ENCODE measurements at places on chromosomes 1 and 21.
A peak's percentile ranks its signal among the peaks of the same experiment; 100 is the strongest.

DNA sequence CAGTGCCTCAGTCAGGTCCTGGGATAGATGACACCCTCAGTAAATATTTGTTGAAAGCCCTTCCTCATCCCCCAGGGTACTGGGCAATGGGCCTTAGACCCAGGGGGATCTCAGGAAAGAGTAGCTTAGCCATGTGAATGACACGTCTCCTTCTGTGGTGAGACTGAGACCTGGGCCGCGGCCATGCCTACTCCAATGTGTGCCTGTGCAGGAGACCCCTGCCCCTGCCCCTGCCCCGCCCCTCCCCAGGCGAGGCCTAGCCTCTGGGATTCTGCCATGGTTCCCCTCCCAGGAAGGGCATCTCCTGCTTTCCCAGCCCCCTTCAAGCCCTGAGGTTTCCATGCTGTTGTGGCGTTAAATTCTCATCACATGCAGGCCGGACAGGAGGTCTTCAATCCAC, 7.1 kb downstream of the MYOM3 start:
- no peak for DNase-seq

DNA sequence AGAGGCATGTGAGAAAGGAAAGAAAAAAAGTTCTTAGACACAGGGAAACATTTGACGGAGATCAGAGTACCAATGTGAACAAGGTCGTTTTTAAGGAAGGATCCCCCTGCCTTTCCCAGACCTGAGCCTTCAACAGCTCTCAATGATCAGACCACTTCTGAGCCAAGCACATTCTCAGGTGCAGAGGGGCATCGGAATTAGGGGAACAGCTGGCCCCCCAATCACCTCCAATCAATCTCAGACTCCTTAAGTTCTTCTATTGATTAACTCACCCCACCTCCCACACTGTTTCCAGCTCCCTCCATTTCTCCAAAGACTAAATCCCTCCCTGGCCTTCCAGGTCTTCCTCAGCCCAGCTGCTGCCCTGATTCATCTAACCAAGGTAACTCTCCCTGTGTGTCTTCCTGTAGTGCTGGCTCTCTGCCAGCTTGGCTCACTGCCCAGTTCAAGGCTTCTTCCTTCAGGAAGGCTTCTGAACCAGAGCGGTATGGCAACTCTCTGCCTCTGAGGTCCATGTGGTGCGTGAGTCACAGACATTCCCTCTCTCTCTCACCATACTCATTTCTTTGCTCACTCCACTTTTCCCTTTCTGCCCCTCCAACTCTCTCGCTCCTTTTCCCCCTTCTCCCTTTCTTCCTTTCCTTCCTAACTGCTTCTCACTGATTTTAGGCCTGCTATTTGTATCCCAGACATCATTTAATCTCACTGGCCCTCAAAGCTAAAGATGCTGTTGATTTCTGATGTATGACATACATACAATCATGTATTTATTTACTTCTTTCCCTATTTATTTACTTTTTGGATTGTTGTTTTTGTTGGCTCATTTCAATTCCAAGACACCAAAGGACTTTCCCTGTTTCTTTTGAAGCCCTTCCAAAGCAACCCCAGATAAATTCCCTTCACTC, 18.1 kb downstream of the CFAP45 start:
- DNase-seq, result peak; percentile 99

DNA sequence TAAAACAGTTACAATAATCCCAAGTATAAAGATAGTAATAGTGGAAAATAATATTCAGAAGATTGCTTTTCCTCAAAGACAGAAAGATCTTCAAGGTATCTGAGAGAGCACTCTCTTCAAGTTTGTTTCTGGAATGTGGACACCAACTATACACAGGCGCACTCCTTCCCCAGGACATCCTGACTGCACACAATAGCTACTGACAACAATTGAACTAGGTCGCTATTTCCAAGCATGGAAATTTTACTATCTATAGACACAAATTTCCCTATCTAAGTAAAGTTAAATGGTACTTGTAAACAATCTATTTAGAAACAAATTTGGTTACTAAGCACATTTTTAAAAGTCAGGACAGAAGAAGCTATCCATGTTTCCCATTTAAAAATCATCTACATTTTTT, 19.1 kb downstream of the ARHGAP29 start:
- DNase-seq, result no peak

DNA sequence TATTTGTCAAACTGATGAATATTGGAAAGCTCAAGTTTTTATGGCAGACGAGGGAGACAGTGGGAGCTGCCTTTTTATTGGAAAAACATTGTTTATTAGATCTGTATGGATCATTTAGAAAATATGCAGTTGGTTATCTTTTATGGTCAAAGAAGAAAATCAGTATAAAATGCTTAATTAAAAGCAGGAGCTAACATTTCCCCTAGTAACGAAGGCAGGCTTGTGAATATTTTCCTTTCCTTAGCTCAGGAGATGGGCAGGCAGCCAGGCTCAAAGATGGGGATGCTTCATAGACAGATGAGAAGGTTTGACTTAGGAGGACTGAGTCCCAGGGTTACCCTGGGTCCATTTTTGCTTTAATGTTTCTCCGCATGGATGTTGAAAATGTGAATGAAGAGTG, 26.0 kb downstream of the ROR1 start:
- no peak for DNase-seq

DNA sequence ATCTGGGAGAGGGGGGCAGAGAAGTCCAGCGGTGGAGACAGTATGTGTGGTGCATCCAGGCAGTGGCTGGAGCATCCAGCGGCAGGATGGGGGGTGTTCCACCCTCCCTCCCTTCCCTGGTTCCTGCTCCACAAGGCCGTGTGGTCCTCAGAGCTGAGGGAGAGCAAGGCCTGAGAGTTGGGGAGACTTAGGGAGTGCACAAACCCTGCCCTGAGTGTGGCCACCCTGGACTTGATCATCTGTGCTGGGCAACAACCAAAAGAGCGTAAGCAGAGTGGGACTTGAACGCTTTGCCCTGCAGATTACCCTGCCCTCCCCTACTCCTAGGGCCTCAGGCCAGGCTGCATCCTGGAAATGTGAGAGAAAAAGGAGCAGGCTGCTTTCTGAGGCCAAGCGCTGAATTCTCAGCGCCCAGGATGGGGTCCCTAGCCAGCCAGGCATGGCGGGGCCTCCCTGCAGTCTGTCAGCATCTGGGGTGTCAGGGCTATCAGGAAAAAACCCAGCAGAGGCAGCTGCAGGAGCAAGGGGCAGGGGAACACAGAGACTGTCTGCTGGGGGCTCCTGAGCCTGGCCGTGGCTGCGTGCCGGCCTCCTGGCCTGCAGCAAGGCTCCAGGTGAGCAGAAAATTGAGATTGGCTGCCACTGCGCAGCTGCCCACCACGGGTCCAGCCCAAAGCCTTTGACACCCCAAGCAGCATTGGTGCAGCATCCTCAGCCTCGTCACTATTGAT, 266.2 kb downstream of the NPHP4 start:
- no peak for DNase-seq

DNA sequence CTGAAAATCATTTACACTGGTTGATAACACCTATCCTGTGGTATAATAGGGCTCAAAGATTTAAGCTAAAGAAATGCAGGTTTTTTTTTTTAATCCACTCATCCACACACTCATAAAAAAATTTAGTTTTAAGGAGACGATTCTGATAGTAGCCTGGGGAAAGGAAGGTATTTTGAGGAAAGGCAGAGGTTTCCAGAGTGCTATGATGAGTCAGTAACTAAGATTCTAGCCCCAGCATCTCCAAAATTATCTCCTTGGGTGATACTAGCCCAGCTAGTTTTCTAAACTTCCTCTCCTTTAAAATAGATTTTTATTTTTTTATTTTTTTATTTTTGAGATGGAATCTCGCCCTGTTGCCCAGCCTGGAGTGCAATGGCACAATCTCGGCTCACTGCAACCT, 20.7 kb downstream of the ASAP3 start:
- DNase-seq, result no peak

- no peak for DNase-seq
Measured at GRCh38 chr1:45200906-45201500, 5.4 kb downstream of the ZSWIM5 start.

DNA sequence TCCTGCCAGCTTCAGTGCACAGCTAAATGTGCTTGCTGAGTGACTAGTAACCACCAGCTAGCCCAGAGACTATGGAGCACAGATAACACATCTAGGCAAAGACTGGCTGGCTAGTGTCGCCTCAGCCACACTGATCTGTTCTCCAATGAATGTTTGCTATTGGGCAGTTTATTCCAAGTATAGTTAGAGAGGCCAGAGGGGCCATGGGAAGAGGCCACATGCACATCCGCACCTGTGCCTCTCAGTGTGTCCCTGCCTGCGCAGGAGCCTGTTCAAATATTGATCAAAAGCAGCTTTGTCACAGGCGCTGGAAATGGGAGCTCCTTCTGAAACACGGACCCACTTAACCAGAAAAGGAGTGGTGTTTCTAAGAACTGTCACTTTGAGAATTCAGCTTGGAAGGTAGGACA, 51.3 kb upstream of the ATP1A1 start:
- no peak for DNase-seq

DNA sequence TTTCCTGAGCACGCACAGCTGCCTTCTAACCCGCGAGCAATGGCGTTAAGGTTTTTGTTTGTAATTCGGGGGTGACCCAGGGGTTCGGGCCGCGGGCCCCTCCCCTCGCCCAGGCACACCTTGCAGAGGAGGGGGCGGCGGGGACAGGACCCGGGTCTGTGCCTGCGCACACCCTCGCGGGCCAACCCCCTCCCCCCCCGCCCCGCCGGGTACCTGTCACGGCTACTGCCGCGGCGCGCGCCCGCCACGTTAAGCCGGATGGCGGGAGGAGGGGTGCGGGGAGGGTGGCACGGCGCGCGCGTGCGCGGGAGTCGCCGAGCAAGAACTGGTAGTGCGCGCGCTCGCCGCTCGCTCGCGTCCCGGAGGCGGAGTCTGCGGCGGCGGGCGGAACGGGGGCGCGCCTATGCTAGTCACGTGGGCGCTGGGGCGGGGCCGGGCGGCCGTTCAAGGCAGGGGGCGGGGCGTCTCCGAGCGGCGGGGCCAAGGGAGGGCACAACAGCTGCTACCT, at the start of gene TPTE:
TPTE (plus strand) TSS at position 493 of the 508 bp plus-strand sequence. CDS start 17,141 bp downstream, outside the sequence.
- no peak for DNase-seq

DNA sequence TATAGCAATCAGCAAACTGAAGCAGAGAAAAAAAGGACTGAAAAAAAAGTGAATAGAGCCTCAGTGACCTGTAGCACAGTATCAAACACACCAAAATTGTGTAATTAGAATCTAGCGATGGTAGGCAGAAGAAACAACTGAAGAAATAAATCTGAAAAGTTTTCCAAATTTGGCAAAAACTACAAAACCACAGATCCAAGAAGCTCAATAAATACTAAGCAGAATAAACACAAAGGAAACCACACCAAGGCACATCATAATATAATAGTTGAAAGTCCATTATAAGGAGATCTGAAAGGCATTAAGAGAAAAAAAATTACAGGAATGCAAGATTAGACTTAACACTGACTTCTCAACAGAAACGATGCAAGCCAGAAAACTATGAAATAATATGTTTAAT, 7.1 kb upstream of the IL12RB2 start:
- no peak for DNase-seq

- DNase-seq, result no peak
Measured at GRCh38 chr1:214418391-214418790, 133.0 kb downstream of the PTPN14 start.

DNA sequence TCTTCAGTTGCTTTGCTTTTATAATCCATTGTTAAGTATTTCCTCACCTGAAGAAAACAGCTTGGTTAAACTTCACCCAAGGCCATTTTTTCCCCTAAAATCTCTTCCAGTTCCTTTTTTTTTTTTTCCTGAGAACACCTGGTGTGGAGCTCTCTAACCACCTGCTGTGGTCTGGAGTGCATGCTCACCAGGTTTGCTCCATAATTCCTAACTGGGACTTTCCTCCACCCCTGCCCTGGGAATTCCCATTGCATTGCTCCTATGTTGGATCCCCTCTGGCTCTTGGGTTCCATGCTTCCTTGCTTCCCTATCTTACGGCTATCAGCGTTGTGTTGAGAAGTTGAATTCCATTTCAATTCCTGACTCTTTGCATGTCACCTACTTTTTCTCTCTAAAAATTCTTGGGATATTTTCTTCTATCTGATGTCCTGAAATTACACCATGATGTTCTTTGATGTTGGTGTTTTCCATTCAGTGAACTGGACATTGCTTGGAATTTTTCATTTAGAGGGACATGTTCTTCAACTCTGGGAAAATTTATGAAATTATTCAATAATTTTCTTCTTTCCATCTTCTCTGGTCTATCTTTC, 19.6 kb upstream of the DYRK1A start:
- no peak for DNase-seq

- DNase-seq, result no peak
Measured at GRCh38 chr1:18279351-18280074, 171.9 kb downstream of the IGSF21 start.

DNA sequence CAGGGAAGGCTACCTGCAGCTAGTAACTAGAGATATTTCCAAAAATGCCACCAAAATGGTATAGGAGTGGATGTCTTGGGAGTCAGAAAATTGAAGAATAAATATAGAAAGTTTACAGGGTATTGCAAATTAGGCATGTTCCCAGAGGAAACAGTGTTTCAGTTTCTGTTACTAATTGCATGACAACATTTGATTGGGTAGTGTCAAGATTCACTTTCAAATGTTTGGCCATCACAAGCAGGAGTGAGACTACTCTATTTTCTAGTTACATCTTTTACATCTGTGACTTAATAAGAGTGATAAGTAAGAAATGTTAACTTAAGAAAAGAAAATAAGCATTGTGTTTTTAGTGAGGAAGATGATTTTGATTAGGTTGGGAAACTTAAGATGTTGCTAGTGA, 30.2 kb downstream of the AMY1C start:
- no peak for DNase-seq

DNA sequence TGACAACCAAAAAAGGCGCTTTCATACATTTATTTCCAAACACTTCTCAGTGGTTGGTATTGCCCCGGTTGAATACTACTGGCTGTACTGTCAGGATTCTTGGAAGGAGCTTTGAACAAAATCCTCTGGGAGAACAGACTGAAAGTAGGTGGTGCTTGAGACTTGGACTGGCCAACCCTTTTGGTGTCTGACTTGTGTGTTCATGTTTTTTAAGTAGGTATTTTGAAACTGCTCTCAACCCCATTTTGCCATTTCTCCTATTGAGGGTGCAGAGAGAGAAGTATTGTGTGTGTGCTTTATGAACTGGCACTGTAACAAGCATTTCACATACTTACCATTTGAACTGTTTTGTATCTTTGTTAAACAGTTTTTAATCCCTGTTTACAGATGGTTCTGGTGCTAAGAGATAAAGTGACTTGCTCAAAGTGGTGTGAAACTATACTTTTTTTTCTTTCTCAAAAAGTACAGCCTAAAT, 21.2 kb downstream of the ARID1A start:
- DNase-seq, result no peak

DNA sequence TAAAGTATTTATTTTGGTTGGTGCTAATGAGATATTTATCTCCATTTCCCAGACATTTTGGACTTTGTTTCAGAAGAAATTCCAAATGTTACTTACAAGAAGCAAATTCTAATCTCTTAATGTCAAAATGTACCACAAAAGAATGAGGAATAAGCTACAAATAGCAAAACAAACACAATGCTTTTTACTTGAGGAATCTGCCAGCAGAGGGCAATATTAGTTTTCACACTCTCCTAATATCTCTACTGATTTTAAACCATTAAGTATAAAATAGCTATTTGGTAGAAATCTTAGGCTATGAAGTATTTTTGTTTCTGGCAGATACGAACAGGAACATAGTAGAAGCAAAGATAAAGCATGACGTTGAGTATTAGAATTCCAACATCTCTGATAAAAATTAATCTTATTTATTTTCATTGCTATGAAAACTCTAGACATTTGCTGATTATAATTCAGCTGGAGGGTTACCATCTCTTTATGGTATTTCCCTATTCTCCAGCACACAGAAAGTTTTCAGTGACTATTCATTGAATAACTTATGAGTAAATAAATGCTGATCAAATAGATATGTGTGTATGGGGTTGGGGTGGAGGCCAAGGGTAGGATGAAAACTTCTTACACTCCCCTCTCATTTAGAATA, 13.4 kb upstream of the HMCN1 start:
- DNase-seq, result peak; percentile 53

Data from ACHN (cell line).